ENCODE measurements at places on chromosomes 13 and 19.
A peak's percentile ranks its signal among the peaks of the same experiment; 100 is the strongest.

DNA sequence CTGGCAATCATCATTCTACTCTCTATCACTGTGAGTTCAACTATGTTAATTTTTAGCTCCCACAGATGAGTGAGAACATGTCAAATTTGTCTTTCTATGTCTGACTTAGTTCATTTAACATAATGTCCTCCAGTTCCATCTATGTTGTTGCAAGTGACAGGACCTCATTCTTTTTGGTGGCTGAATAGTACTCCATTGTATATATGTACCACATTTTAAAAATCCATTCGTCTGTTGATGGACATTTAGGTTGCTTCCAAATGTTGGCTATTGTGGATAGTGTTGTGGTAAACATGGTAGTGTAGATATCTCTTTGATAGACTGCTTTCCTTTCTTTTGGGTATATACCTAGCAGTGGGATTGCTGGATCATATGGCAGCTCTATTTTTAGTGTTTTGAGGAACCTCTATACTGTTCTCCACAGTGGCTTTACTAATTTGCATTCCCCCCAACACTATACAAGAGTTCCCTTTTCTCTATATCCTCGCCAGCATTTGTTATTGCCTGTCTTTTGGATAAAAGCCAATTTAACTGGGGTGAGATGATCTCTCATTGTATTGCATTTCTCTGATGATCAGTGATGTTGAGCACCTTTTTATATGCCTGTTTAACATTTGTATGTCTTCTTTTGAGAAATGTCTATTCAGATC lies 124.1 kb downstream of the PCCA start:
- DNase-seq, result no peak

GRCh38 chr19:55621673-55622231 lies 2.6 kb downstream of the ZNF784 start:
- no peak for DNase-seq

DNA sequence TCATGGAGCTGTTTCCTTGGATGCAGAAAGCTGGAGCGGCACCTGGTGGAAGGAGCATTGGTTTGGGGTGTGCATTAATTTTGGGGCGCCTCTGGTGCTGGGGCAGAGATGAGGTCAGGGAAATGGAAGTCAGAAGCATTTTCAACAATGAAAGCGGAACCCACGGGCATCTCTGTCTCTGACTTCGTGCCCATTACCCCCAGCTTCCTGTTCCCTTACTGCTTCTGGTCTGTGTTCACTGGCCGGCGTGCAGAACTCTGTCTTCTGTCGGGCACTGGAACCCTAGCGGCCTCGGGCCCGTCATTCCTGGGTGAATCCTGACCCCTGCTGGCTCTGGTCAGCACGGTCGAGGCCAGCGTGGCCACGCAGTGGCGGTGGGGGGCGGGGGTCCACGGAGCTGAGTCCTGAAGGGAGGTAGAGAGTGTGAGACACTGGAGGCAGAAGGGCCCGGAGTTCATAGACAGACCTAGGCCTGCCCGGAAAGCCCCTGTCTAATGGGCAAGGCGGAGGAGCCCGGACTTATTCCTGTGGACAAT lies 7.9 kb upstream of the LINGO3 start:
- DNase-seq, result peak; percentile 82

- no peak for DNase-seq
Measured at GRCh38 chr19:40400559-40400958, 10.6 kb upstream of the HIPK4 start.

DNA sequence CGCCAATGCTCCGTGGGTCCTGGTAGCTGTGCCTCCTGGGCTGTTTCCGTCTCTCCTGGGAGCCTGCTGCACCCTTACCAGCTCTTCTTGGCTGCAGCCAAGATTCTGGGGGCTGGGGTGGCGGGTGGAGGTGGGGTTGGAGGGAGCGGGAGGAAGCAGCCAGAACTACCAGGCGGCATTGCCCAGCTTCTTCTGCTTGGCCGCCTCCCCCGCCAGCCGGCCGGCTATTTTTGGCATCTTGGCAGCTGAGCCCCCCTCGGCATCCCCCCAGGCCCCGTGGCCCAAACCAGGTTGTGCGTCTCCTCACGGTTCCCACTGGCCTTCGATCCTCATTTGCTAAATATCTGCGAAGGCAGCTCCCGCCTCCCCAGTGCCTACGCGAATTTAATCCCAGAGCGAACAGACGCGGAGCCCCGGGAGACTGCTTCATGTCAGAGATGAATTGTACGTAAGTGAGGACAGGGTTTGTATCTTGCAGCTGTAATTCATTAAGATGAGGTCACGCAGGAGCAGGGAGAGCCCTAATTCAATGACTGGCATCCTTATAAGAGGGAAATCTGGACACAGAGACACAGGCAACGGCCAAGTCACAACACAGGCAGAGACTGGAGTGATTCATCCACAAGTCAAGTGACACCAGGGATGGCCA lies 12.8 kb upstream of the PEAK3 start:
- DNase-seq, result no peak

DNA sequence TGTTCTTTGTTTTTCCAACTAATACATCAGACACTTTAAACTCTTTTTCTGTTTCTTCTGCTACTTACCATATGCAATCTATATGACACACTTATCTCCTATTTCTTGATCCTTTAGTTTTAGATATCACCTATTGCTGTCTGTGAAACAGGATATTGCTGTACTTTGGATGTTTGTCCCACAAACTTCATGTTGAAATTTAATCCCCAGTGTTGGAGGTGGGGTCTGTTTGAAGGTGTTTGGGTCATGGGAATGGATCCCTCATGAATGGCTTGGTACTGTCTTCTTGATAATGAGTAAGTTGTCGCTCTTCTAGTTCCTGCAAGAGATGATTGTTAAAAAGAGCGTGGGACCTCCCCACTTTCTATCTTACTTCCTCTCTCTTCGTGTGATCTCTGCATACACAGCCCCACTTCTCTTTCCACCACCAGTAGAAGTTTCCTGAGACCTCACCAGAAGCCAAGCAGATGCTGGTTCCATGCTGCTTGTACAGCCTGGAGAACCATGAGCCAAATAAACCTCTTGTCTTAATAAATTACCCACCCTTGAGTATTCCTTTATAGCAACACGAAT lies 244.2 kb downstream of the NHLRC3 start:
- no peak for DNase-seq

GRCh38 chr19:1213391-1214286 lies 8.1 kb downstream of the STK11 start:
- no peak for DNase-seq

- DNase-seq, result no peak
Measured at GRCh38 chr13:90428522-90429210, 918.8 kb upstream of the MIR17HG start.

GRCh38 chr19:48698046-48698445 lies 2.3 kb downstream of the FUT2 start:
- DNase-seq, result no peak

GRCh38 chr13:25253702-25254101 lies 33.6 kb downstream of the MTMR6 start:
- DNase-seq, result no peak

DNA sequence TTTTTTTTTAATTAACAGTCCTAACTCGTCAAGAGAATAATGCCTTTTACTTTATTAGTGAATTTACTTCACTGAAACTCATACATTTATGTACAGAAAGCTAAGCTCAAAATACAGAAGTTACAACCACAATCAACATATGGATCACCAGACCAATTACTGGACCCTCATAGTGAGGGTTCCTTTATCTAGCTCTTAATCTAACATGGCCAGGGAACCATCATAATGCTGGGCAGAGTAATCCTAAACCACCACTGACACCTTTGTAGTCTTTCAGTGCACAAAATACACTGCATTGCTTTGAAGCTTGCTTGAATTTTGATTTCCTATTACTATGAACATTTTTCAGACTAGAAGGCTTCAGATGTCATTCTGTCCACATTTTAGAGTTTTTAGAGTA lies 1406.6 kb upstream of the PCDH9 start:
- no peak for DNase-seq

GRCh38 chr13:51286135-51287002 lies 53.1 kb upstream of the SERPINE3 start:
- DNase-seq, result peak; percentile 89

DNA sequence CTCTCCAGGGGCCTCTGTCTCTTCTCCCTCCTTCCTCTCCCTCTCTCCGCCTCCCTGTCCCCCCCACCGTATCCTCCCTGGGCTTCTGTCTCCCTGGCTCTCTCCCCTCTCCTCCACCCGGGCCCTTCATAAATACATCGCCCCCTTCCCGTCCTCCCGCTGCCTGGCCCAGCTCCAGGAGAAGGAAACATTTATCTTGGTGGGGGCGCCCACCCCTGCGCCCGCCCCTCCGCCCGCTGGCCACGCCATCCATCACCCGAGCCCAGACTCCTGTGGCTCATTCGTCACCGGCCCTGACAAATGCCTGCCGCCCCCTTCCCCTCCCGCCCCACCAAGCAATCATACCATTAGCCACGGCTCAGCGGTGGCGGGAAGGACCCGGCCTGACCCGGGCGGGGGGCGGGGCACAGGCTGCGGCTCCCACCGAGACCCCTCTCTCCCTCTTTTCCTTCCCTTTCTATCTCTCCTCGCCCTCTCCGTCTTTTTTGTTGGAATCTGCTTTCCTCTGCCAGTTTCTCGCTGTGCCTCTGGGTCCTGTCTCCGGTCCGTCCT lies 2.6 kb upstream of the MEIS3 start:
- DNase-seq, result no peak

DNA sequence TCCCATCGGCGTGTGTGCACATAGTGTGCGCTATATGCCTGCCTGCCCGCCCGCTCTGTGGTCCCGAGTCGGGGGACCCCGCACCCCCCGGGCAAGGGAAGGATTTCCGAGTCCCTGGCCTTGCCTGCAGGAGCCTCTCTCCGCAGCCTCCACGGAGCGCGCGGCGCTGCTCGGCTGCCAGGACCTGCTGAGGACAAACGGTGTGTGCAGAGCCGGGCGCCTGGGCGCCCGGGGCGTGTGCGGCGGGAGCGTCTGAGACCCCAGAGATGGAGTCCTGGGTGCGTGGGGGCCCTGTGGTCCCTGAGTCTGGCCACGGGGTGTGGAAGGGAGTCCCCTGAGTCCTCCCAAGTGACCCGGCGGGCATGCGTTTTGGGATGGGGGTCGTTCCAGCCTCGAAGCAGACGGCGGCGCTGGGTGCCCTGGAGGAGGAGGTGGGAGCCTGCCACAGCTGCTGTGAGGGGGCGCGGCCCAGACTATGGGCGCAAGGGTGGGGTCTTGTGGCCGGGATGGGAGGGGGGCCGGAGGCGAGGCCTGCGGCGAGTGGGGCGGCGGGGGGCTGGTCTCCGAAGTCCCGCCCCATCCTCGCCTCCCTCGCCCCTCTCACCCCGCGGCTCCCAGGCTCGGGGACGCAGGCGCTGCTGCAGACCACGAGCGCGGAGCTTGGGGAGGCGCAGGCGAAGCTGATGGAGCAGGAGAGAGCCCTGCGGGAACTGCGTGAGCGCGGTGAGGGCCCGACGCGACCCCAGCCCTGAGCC lies 25.3 kb downstream of the CLEC4M start:
- peak; percentile 36 for DNase-seq

- no peak for DNase-seq
Measured at GRCh38 chr19:8566855-8567254, 10.4 kb downstream of the MYO1F start.

GRCh38 chr13:99003851-99004471 lies 26.1 kb upstream of the DOCK9 start:
- DNase-seq, result no peak

DNA sequence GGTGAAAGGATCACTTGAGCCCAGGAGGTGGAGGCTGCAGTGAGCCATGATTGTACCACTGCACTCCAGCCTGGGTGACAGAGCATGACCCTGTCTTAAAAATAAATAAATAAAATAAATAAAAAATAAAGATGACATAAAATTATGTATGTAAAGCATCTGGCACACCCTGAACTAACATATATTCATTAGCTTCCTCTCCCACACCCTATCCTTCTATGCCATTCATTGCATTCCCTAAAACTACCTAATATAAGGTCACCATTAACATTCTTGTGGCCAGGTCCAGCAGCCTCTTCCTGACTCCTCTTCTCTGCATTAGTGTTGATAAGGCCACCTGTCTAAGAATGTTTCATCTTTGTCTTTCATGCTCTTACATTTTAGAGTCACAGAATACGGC lies 44.5 kb upstream of the CLDN10 start:
- no peak for DNase-seq

- DNase-seq, result no peak
Measured at GRCh38 chr13:74158028-74158427, 23.8 kb upstream of the KLF12 start.

- DNase-seq, result no peak
Measured at GRCh38 chr13:108929532-108930206, 300.3 kb downstream of the MYO16 start.

- no peak for DNase-seq
Measured at GRCh38 chr19:5128936-5129389, 160.1 kb downstream of the KDM4B start.

DNA sequence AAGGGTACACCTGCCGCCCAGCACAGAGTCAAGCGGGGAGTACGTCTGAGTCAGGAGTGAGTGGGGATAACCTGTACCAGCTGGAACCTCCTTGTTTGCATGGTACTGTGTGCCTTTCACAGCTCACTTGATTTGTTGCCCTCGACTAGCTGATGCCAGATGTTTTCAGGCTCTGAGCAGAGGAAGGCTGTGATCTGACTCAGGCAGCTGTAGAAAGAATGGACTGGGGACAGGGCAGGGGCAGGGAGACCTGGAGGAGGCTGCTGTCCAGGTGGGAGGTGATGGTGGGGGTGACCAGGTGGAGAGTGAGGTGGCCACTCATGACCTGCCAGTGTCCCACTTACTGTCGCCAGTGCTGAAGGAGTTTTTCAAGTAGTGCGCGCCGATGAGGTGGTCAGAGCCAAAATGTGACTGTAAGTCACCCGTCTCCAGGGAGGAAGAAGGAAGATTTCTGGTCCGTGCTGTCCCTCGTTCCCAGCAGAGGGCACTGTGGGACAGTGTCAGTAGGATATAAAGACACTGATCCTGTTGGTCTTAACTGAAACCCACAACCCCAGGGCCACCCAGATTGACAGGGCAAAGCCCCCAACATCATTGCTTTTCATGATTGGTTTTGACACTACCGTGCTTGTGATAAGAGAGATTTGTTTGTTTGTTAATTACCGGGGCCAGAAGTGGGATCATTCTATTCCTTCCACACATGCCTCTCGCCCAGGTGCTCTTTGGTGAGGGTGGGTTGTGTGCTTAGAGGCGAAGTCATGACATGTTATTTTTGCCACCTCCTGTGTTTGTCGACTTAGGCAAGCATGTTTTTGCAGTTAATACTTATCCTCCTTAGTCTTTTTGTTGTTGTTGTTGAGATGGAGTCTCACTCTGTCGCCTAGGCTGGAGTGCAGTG lies 128.4 kb downstream of the DPF1 start:
- DNase-seq, result peak; percentile 89

- DNase-seq, result no peak
Measured at GRCh38 chr13:24834902-24835510, 71.0 kb downstream of the RNF17 start.

GRCh38 chr13:44249431-44249836 lies 124.2 kb upstream of the SERP2 start:
- DNase-seq, result no peak

- no peak for DNase-seq
Measured at GRCh38 chr19:58009301-58009665, 6.7 kb upstream of the ZNF606 start.
